ENCODE measurements at places on chromosomes 4 and X.

- DNase-seq, result no peak
Observed at GRCh38 chr4:153433754-153434105, 32.4 kb upstream of the TMEM131L start.

DNA sequence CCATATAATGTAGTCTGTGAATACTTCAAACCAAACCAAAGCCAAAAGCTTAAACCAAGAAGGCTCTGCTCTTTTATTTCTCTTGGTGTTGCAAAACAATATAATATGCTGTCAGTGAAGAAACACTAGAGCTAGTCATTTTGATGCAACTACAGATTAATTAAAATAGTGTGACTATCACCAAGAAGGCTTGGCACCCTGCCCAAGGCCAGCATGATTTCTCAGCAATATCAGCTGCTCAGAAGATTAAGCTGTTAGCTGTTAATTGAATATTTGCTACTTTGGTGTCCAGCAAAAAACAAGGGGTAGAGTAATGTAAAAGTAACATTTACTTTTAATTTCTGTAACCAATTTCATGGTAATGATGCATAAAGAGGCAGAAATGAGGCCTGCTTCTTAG is 104.9 kb upstream of the PRPS2 start:
- no peak for DNase-seq

- DNase-seq, result no peak
Observed at GRCh38 chrX:41001327-41001726, 83.9 kb upstream of the USP9X start.

DNA sequence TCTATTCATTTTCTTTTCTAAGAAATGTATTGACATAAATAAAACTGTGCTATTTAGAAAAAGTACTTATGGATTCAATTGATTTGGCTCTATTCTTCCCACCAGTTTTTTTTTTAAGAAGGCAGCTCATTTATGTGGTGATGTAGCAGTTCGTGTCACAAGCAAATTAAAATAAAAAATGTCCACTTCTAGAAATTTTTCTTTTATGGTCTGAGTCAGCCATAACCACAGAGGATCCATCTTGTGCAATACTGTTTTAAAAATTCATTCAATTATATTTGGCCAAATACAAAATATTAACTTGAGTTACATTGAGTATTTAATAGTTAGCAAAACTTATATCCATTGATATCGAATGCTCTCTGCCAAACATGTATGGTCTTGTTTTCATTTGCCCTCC is 207.9 kb upstream of the FAT1 start:
- DNase-seq, result no peak

DNA sequence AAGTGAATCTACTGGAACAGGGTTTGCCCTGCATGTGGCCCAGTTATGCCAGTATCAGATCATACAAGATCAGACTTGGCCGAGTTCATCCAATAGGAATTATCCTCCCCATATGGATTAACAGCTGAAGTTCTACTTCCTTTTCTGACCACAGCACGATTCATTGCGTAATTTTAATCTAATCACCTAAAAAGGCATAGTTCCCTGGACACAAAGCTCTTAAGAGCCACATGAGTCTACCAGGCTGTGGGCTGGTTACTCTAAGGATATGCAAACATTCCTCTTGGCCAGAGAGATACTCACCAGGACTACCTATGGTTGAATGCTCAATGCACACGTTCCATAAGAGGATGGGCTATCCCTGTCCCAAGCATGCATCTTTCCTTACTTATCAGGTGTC is 46.9 kb downstream of the CHST7 start:
- DNase-seq, result no peak

DNA sequence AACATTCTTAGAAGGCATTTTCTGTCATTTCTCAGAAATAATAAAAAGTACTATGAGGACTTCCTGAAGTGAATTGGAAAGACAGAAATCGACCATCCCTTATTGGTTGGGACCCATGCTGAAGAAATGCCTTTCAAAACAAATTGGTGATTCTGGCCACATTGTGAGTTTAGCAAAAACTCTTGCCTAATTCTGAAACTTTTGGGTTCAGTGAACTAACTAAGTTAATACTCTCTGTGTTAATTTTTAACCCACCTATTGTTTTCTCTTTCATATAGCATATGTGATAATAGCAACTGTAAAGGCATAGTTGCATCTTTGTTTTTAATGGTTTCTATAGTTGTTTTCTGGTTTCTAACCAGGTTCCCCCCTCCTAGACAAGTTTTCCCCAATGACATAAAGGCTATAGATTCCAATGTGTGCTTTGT is 129.3 kb upstream of the FAT1 start:
- no peak for DNase-seq

DNA sequence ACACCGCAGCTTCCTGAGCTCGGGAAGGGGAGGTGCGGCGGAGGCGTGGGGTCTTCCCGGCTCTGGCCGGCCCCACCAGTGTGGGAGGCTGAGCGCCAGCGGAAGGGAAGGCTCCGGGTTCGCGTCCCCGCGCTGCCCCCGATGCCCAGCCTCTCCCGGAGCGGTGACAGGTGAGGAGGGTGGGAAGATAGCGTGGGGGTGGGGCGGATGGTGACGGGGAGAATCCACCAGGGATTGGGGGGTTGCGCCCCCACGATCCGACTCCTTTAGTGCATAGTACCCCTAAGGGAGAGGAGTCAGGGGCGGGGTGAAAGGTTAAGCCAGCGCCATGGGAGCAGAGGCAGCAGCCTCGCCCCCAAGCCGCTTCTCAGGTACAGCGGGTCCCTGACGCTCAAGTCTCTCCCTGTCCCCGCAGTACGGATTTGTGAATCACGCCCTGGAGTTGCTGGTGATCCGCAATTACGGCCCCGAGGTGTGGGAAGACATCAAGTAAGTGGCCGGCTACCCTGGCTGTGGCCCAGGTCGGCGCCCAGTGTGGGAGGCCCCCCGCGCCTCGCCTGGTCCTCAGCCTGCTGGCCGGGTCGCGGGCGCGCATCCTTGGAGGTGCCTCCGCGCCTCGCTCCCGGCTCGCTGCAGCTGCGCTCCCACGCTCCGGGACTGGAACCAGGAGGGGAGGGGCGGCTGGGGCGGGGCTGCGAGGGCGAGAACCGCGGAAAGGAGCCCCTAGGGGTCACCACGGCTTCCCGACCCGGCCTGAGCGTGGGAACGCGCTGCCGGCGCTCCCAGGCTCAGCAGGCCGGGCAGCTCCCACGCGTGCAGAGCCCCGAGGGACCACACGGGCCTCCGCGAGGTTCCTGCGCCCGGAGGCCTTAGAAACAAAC is 791 bp downstream of the GUCY1B1 start:
- peak; percentile 86 for DNase-seq

- no peak for DNase-seq
Observed at GRCh38 chr4:4477796-4478195, 64.1 kb downstream of the STX18 start.

- no peak for DNase-seq
Observed at GRCh38 chr4:44071959-44072955, 376.4 kb downstream of the KCTD8 start.

- DNase-seq, result no peak
Observed at GRCh38 chrX:57178605-57179004, 41.4 kb upstream of the SPIN2A start.

- DNase-seq, result no peak
Observed at GRCh38 chr4:100098681-100099080, 91.6 kb downstream of the DDIT4L start.

DNA sequence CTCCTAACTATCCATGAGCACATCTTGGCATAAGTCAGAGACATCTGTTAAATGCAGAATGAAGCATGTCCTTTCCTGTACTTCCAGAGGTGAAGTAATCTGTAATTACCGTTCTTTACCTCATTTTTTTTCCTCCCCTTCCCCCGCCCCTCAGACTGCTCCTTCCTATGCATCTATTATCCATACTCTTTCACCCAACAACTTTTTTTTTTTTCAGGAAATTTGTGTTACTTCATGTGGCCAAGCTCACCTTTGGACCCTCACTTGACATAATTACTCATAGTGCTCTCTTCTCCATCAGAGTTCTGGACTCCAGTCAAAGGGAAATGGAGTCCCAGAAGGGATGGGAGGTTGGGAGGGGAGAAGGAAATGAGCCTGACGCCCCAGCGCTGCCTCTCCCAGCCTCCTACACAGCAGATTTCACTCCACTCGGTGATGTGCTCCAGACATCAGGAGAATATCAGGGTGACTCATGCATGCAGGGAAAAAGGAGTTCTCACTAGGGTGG is 568.8 kb downstream of the STIM2 start:
- DNase-seq, result peak; percentile 72

DNA sequence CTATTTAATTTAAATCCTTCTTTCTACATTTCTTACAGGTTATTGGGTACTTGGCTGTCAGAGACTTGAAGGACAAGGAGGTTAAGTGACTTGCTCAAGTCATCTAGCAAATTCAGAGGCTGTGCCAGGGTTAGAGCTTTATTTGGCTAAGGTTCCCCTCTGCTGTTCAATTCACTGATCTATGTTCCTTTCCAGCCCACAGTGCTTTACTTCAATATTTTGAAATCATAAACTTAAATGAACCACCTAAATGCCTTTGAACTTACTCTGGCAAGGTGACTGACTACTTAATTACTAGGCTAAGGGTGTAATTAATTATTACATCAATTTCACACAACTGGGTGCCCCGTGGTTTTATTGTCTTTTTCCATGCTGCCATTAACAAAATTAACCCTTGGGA is 288.7 kb downstream of the CAMK2D start:
- no peak for DNase-seq

GRCh38 chrX:17374619-17375366 is at the start of gene NHS:
TSS of gene NHS (plus strand) at chrX:17375200. CDS start at chrX:17375758, 558 bp downstream.
- peak; percentile 83 for DNase-seq

DNA sequence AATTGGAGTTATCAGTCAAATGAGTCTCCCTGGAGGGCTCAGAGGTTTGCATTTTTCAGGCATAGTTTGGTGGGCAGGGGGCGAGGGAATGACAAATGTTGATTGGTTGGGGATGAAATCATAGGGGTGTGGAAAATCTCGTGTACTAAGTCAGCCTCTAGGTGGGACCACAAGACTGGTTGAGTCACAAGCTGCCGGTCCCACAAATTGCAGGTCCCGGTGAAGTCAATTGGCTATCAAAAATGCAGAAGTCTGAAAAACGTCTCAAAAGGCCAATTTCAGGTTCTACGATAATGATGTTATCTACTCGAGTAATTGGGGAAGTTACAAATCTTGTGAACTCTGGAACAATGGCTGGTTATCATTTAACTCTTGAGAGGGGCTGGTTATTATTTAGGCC is 98.8 kb upstream of the DHX15 start:
- no peak for DNase-seq

DNA sequence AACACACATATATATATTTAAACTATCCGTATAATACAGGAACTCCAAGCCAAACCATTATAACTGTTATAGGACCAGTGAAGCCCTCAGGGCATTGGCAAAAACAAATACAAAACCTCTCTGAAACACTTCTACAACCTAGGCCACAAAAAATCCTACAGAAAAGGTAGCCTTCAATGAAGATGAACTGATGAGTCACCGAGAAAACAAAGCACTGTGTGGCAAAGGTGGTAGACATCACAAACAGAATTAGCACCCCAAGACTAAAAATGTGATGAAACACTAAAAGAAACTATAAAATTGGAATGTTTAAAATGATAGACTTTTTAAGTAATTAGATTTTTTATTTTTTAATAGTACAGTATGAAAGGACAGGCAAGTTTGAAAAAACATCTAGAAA is 5.5 kb upstream of the HSPA4L start:
- DNase-seq, result no peak

GRCh38 chrX:145729635-145730034 is 88.0 kb upstream of the SLITRK2 start:
- no peak for DNase-seq

DNA sequence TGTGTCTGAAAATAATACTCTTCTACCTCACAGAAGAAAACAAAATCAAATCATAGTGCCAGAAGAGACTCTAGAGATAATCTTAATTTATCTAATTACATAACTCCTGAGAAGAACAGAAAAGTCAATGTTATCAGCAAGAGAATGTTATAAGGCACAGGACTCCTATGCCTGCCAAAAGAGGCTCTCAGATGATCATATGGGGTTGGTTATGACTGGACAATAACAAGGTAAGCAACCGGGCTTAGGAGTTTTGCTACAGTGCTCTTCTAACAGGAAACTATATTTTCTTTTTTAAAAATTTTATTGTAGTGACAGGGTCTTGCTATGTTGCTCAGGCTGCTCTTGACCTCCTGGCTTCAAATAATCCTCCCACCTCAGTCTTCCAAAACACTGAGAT is 3.5 kb upstream of the C4orf17 start:
- DNase-seq, result no peak

DNA sequence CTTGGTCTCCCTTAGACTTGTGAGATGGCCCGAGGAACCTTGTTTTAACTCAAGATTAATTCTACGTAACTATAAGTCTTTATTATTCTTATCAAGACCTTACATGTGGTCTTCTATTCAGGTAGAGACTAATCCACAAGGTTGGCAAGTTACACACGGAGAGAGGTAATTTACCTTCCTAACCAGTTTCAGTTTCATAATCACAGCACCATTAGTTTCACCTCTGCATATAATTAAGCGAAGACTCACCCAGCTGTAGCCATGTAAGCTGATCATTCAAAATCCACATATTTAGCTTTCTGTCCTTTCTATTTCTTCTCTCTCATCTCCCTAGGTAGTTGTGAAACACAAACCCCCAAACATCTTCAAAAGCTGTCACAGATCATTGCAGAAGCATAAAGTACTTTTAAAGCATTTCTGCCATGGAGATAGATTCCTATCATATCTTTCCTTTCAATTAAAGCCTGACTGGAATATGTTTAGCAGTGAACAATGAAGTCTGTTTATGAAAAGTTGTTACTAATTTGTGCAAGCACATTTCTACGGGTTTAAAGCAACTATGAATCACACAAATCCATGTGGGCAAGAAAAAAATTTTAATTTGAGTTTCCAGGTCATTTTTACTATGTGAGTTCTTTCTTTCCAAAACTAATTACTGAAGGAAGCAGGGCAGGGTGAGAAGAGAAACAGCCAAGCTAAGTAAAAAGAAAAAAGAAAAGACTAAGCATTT is 78.5 kb downstream of the BTC start:
- DNase-seq, result no peak

- DNase-seq, result no peak
Observed at GRCh38 chrX:22276781-22277180, 4.1 kb downstream of the CBLL2 start.

- DNase-seq, result no peak
Observed at GRCh38 chr4:140213116-140213515, 59.1 kb upstream of the MAML3 start.

DNA sequence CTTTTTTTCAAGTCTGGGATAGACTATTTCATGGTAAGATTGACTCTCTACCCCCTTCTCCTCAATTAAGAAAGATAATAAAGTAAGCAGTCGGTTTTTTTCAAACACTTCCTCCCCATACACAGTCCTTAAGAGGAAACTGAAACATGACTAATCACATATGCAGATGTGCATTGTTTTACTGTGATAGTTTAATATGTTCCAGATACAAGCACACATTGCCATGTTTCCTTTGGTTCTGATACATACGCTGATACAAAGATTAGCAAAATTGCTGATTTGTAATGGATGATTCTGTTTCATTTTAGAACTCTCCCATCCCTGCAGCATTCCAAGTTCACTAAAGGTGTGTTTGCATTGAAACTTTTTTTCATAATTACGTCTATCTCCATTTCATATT is 76.1 kb downstream of the FBXO8 start:
- no peak for DNase-seq

GRCh38 chr4:177099211-177099610 is 210.5 kb upstream of the NEIL3 start:
- no peak for DNase-seq

- no peak for DNase-seq
Observed at GRCh38 chr4:35970366-35970960, 273.9 kb downstream of the ARAP2 start.

GRCh38 chrX:40175511-40176350 is 78.0 kb upstream of the BCOR start:
- DNase-seq, result peak; percentile 77

GRCh38 chr4:5463936-5464650 is 244.3 kb downstream of the EVC2 start:
- peak; percentile 38 for DNase-seq
